ENCODE measurements at places on chromosomes 6 and 20.

GRCh38 chr6:73942592-73943186 lies 246.7 kb downstream of the CD109 start:
- peak; percentile 7 for DNase-seq

GRCh38 chr6:23414051-23414445 lies 712.0 kb upstream of the NRSN1 start:
- DNase-seq: peak; percentile 56

DNA sequence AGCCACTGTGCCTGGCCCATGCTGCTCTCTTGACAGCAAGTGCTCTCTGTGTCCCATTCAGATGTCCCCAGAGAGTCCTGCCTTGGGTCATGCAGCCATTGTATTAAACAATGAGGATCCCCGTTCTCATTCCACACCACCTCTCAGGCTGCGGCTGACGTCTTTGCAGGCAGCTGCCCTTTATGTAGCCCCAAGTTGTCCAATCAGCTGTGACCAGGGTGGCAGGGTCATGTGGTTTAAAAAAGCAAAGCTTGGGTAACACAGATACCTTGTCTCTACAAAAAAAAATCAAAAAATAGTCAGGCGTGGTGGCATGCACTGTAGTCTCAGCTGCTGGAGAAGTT lies 13.2 kb downstream of the GCNT2 start:
- no peak for DNase-seq

DNA sequence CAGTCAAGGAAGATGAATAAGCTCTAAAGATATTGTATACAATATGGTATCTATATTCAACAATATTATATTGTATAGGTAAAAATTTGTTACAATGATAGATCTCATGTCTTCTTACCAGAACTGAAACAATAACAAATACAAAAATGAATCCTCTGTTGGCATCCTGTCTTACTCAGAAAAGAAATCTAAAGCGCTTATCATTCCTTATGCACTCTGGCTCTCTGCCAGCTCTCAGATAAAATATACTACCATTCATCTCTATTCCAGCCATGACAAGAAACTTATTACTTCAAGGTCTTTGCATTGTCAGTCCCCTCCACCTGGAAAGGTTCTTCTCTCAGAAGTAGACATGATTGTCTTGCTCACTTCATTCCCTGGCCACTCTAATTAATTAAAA lies 138.6 kb downstream of the THEMIS start:
- DNase-seq: no peak

DNA sequence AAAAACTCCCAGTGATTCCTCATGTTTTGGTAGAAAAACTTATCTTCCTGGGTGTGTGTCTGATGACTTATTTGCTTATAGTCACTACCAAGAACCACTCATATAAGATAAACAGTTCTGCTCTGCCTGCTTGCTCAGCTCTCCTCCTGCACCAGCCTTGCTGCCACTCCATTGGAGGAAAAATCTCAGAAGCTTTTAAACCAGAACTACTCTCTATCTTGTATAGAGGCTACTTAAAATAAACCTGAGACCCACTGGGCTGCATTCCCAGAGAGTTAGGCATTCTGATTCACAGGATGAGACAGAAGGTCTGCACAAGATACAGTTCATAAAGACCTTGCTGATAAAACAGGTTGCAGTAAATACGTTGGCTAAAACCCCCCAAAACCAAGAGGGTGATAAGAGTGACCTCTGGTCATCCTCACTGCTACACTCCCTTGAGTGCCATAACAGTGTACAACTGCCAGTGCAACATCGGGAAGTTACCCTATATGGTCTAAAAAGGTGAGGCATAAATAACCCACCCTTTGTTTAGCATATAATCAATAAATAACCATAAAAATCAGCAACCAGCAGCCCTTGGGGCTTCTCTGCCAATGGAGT lies 728.3 kb downstream of the EPHA7 start:
- no peak for DNase-seq

DNA sequence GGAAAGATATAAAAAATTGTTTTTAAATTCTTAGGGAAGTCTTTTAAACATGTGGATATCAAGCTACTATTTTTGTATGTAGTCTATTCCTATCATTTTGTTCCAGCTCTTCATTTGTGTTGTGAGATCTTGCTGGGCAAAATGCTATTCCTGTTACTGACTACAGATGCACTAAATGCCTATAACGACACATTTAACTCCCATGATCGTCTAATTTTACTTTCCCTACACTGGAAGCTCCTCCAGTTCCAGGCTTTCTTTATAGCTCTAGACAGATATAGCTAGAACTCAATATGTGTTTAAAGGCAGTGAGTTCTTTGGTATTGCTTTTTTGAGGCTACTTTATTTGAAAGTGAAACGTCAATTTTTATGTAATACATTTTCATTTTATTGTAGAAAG lies 971.5 kb upstream of the CITED2 start:
- no peak for DNase-seq

- DNase-seq: no peak
Observed at GRCh38 chr6:148144917-148145521, 197.6 kb upstream of the SASH1 start.

DNA sequence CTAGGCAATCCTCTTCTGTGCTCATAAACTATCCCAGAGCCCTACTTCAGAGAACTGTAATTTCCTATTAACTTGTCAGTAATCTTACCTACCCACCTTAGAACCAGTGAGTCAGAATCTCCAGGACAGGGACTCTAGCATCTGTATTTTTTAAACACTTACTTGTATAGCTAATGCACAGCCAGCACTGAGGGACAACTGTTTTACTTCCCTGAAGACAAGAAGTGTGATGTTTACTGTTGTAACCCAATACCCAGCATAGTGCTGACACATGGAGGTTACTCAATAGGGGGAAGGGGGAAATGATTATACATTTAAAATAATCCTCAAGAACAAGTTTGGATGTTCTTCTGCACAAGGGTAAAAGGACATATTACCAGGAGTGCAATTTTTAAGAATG lies 130.8 kb downstream of the BTBD9 start:
- DNase-seq: no peak

DNA sequence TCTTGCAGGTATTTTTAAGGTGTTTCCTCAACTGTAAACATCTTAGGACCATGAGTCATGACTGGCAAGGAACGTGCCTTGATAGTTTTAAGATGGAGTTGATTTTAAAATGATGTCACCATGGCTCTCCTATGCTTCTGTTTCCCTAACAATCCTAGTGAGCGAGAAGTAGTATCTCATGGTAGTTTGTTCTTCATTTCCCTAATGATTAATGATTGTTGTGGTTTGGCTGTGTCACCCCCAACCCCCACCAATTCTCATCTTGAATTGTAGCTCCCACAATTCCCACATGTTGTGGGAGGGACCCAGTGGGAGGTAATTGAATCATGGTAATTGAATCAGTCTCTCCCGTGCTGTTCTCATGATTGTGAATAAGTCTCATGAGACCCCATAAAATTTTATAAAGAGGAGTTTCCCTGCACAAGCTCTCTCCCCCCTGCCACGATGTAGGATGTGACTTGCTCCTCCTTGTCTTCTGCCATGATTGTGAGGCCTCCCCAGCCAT lies 16.8 kb upstream of the BNIP5 start:
- no peak for DNase-seq

GRCh38 chr20:64052987-64053840 lies 3.8 kb upstream of the SOX18 start:
- no peak for DNase-seq

GRCh38 chr20:25336561-25337422 lies 53.8 kb downstream of the ABHD12 start:
- no peak for DNase-seq

GRCh38 chr20:31713312-31714273 lies 9.1 kb downstream of the BCL2L1 start:
- DNase-seq: no peak

DNA sequence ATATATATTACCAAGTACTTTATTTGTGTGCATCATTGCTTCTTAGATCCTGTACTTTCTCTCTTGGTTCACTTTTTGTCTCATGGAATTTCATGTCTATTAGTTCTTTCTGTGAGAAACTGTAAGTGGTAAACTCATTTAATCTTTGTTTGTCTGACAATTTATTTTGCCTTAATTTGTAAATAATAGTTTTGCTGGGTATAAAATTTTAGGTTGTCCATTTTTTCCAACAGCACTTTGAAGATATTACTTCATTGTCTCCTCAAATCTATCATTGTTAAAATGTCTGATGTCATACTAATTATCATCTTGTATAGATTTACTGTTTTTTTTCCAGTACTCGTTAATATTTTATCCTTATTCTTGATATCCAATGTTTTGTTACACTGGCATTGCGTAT lies 205.2 kb upstream of the CDYL start:
- no peak for DNase-seq

GRCh38 chr6:106170030-106170791 lies 84.1 kb downstream of the PRDM1 start:
- no peak for DNase-seq

DNA sequence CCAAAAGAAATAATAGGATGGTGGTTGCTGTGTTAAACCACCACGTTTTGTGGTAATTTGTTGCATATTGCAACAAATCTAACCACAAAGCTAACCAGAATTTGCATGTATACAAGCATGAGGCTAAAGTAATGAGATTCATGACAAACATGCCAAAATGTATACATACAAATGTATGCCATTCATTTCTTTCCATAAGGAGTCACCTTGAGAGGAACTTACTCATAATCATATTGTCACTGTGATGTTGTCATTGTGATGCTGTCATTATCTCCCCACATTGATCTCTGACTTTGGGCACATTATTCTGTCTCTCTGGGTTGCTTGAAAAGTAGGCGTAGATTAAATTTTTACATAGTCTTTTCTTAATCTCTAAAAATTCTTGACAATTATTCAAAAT lies 886.8 kb upstream of the FLRT3 start:
- DNase-seq: no peak

DNA sequence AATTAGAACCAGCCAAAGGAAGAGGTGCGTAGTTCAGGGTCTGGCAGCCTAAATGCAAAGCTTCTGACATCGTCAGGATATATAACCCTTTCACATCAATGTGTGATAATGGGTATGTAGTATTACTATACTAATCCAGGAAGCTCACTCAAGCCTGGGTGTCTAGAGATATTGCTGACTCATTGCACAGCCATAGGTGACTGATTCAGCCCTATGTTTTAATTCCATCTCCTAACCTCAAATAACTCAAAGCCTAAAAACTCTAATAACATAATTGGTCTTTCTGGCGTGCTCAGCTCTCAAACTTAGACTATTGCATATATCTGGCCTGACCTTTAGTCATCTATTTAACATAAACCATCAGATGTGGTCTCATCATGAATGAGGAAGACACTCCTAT lies 658.4 kb downstream of the TBC1D32 start:
- peak; percentile 37 for DNase-seq

GRCh38 chr6:3882431-3882830 lies 33.3 kb downstream of the FAM50B start:
- DNase-seq: no peak

- DNase-seq: no peak
Observed at GRCh38 chr6:44271406-44271723, 1.1 kb downstream of the TMEM151B start.

DNA sequence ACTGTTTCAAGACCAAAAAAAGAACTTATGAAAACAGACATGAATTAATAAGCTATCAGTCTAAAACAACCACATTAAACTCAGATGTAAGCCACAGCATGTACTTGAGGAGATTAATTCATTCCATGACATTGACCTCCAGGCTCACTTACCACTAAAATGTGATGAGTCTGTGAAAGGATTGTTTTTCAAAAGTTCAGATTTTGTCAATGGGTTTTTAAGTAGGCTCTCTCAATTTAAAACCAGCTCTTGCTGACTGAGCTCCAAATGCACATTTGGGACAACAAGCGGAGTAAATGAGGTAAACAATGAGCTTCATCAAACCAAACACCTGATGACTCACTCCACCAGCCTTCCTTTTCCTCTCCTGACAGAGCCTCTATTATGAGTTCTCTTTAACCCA lies 197.0 kb downstream of the SIM1 start:
- DNase-seq: no peak

DNA sequence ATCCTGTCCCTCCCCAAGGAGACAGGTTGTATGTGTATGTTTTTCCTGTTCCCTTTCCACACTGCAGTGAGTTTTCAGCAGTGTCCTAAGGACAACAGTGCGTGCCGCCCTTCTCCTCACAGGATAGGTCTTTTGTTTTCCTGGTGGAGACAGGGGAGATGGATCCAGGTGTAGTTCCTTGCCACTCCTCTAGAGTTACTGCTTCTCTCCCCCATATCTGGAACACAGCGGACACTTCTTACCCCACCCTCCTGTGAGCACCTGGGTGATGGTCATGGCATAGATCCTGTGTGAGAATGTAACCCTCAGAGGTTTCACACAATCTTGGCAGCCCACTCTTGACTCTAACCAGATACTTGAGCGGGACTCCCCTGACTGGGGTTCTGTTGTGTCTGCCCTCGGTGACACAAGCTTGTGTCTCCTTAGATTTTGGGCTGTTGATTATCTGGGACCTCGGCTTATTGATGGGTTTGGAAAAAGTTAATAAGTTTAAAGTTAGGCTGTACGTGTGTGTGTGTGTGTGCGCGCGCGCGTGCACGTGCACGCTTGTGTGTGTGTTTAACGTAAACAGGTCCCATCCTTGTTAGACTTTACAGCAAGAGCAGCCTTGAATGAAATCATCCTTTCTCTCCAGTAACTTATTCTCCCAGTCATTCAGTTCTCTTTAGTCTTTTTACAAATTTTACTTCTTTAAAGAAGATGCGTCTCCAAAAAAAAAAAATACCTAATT lies 131.3 kb upstream of the EDN1 start:
- DNase-seq: no peak

DNA sequence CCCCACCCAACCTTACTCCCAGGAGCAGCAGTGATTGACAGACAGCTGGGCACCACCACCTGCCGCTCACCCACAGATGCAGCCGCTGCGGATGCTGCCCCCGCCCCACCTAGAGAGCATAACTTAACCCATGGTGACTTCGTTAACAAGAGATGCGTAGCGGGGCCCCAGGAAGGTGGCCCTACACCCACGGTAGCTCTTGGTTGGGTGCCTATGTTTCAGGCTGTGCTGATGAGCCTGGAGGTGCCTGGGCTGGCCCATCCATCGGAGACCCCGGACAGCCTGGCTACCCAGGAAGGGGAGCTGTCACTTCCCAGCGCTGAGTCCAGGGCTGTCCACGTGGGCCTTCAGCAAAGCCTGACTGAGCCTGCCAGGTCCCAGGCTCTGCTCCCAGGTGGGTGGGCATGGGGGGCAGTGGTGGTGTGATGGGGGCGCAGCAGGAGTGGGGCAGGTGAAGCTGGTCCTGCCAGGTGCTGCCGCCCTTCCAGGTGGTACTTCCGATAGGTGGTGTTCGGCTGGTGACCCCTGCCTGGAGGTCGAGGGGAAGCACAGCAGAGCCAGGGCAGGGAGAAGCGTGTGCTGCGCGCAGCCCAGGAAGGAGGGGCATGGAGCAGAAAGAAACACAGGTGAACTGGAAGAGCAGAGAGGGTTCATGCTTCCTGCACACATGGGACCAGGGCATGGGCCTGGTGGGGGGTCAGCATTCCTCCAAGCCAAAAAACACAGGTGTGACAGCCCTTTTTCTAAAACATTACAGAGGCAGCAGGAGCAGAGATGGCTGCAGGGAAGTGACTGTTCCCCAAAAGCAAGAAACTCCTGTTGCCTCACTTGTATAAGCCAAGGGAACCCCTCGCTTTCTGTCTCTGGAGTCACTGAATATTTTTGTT lies 56.9 kb downstream of the SYNJ2 start:
- DNase-seq: no peak

GRCh38 chr6:149026530-149026942 lies 279.7 kb downstream of the UST start:
- peak; percentile 51 for DNase-seq

GRCh38 chr6:74690365-74690764 lies 515.5 kb downstream of the COL12A1 start:
- peak; percentile 20 for DNase-seq

GRCh38 chr6:143396497-143397226 lies 53.8 kb downstream of the ADAT2 start:
- DNase-seq: no peak

GRCh38 chr20:22768266-22769178 lies 184.2 kb upstream of the FOXA2 start:
- no peak for DNase-seq
